NCI-H1930 (cell line): ENCODE measurements at places on chromosomes 1 and 21.
A peak's percentile ranks its signal among the peaks of the same experiment; 100 is the strongest.

GRCh38 chr1:115882913-115883902 is 42.3 kb upstream of the NHLH2 start:
- DNase-seq, result no peak

GRCh38 chr1:32773764-32774463 is 43.2 kb downstream of the YARS1 start:
- DNase-seq, result no peak

GRCh38 chr1:169103480-169103893 is 3.0 kb upstream of the ATP1B1 start:
- no peak for DNase-seq

- no peak for DNase-seq
These were observed 1.2 kb downstream of the PIK3C2B start for GRCh38 chr1:204493145-204493983.

- DNase-seq, result no peak
These were observed 4.4 kb downstream of the CDC7 start for GRCh38 chr1:91505086-91505485.

DNA sequence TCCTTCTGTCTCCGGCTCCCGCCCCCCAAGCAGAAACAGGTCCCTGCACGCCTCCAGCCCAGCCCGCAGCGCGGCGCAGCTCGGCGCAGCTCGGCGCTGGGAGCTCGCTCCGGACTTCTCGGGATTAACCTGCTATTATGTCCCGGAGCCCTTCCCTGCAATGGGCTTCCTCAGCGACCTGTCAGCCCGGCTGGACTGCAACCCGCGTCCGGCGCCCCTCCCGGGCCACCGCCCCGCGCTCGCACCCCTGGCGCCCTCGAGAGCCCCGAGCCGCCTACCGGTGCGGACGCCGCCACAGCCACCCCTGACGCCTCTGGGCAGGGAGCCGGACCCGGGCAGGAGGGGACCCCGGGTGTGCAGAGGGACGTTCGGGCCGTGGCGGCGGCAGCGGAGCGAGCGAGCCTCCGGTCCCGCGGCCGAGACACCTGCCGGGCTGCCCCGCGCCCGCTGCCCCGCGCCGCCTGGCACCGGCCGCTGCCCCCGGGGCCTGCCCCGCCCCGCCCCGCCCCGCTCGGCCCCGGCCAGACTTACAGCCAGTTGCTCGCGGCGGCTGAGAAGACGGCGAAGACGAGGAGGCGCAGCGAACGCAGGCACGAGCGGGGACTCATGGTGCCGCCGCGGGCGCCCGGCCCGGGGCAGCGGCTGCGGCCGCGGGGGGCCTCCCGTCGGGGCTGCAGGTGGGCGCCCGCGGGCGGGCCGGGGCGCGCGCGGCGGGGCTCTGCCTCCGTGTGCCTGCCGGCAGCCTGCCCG is 407 bp downstream of the WNT4 start:
- no peak for DNase-seq

- DNase-seq, result no peak
These were observed 433.6 kb upstream of the ZP4 start for GRCh38 chr1:238324211-238324864.

- DNase-seq, result no peak
These were observed 127.4 kb upstream of the DEPDC1 start for GRCh38 chr1:68624233-68624632.

- peak; percentile 32 for DNase-seq
These were observed 950 bp upstream of the EVA1C start for GRCh38 chr21:32411350-32412161.

DNA sequence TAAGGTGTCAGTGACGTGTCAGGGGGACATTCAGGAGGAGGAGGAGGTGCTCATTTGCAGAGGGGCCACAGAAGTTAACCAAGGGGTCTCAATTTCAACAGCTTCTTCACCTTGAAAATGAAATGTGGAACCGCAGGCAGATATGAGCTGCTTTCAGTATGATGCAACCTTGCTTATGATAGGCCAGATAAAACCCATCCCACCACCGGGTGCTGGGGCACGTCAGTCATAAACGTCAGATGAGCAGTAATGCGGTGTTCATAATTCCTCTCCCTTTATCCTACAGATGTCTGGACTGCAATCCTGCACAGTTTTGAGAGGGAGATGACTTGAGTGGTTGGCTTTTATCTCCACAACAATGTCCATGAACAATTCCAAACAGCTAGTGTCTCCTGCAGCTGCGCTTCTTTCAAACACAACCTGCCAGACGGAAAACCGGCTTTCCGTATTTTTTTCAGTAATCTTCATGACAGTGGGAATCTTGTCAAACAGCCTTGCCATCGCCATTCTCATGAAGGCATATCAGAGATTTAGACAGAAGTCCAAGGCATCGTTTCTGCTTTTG is 1.7 kb downstream of the PTGFR start:
- DNase-seq, result no peak

GRCh38 chr1:63408331-63408730 is 40.9 kb downstream of the ALG6 start:
- no peak for DNase-seq

GRCh38 chr1:40734882-40735628 is 43.6 kb downstream of the NFYC start:
- DNase-seq, result no peak

DNA sequence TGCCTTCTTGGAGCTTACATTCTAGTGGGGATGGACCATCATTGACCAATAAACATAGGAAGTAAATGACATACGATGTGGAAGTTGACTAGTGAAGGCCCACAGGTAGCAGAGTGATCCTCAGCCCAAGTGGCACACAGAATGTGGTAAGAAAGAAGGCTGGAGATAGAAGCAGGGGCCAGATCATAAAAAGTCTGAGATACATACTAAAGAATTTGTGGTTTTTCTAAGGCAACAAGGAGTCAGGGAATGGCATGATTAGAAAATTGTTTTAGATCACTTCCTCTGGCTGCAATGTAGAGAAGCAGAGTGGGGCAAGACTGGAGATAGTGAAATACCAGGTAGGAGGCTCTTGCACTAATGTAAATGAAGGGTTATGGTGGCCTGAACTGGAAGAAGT is 154.0 kb downstream of the VPS13D start:
- DNase-seq, result no peak

DNA sequence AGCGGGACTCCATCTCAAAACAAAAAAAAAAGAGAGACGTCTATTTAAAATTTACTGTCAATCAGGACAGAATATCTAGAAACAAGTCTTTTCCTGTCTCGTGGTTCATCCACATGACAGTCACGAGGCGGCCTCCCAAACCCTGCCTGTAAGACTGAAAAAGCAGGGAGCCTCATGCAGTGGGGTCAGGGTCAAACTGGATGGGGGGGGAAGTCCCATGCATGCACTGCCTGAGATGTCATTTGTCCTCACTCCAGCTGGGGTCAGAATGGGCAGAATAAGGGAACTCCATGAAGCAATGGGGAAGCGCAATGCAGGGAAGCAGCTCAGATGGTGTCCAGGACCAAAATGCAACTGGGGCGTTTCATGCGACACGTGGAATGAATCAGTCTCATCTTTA is 85.5 kb downstream of the PIK3CD start:
- no peak for DNase-seq
